Sigmoid colon (tissue), 7 donors: ENCODE measurements at places on chromosomes 2 and 18. TPM values are rescaled to one million over a fixed set of nuclear protein-coding genes. Genes with fewer than 3 reads are reported as not detected.

DNA sequence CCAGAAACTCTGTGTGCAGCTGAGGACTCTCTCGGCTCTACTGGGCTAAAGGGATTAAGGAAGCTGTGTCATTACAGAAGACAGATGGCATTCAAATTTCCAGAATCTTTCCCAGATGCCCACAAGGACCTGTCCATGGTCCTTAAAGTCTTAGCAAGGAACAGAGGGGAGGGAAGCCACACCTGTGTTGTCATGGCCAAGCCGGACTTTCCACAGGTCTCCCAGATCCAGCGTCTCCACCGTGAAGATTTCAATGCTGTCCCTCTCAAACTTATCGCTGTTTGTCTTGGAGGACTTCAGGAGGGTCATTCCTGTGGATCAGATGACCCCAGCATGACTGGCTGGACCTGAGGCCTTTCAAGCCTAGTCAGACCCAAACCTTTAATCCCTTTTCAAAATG is 114.5 kb downstream of the LOXHD1 start:
- H3K4me3 ChIP-seq: no peak overlapping the region
- no peak for DNase-seq
- H3K27me3 ChIP-seq: no peaks in the 10 kb centered on the region
- H3K27ac ChIP-seq: no peak overlapping the region

- no peaks in the 10 kb centered on the region for H3K27me3 ChIP-seq
- DNase-seq: no peak
- no peak overlapping the region for H3K4me3 ChIP-seq
- H3K36me3 ChIP-seq: no peaks in the 10 kb centered on the region
- H3K27ac ChIP-seq: no peak overlapping the region
Observed at GRCh38 chr18:6885992-6886796, 156.7 kb downstream of the ARHGAP28 start.

DNA sequence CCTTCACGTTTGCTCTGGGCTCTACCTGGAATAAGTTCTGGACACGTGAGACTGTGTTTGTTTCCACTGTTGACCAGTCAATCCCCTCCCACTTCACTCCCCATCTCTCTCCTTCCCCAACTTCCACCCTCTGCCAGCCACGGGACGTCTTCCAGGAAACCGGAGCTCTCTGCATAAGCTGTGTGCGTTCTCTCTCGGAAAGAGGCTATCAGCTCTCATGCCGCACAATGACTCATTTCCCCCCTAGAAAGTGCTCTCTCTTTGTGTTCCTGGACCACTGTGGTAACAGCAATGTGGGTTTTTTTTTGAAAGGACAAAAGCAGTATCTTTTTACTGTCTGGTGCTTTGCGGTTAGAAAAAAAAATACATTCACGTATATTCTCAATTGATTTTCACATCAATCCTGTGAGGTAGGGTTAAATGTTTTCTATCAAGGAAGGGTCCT is 10.2 kb downstream of the PROKR1 start:
- H3K27ac ChIP-seq: no peak overlapping the region
- no peak overlapping the region for H3K4me3 ChIP-seq

The LRP1B gene
- 3.2 TPM for total RNA-seq

The SERPINB4 gene
- total RNA-seq: not detected

The CNGA3 gene
- total RNA-seq: 3.6 TPM

The DYNAP gene
- total RNA-seq: not detected

GRCh38 chr2:74658516-74658915 is 4.5 kb downstream of the SEMA4F start:
- H3K4me1 ChIP-seq: peaks cover 13% of the 10 kb centered on the region
- H3K4me3 ChIP-seq: no peak overlapping the region
- no peaks in the 10 kb centered on the region for H3K36me3 ChIP-seq
- no peak overlapping the region for H3K27ac ChIP-seq

The PPM1G gene
- total RNA-seq: 45.3 TPM

DNA sequence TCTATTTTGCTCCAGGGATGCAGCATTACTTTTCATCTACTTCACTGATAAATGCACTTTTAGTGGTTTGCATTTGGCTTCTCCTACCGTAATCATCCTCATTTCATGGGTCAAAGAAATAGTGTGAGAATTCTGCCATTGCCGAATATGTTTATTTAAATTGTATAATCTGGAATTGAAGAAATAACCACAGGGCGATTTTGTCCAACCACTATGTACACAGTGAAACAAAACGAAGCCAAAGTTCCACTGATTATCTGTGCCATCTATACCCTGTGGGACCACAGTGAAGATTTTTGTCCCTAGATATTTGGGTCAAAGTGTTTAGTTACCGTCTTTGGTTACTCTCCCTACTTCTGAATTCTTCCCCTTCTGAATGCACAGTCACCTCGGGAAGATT is 888.6 kb upstream of the NRXN1 start:
- no peak for DNase-seq
- H3K4me1 ChIP-seq: no peaks in the 10 kb centered on the region
- no peaks in the 10 kb centered on the region for H3K36me3 ChIP-seq
- no peak overlapping the region for H3K27ac ChIP-seq
- H3K27me3 ChIP-seq: no peaks in the 10 kb centered on the region

GRCh38 chr18:48945953-48946217 is 4.9 kb downstream of the SMAD7 start:
- H3K36me3 ChIP-seq: no peaks in the 10 kb centered on the region
- H3K4me3 ChIP-seq: no peak overlapping the region
- H3K4me1 ChIP-seq: no peaks in the 10 kb centered on the region
- H3K27ac ChIP-seq: peak overlapping the region; percentile 93

DNA sequence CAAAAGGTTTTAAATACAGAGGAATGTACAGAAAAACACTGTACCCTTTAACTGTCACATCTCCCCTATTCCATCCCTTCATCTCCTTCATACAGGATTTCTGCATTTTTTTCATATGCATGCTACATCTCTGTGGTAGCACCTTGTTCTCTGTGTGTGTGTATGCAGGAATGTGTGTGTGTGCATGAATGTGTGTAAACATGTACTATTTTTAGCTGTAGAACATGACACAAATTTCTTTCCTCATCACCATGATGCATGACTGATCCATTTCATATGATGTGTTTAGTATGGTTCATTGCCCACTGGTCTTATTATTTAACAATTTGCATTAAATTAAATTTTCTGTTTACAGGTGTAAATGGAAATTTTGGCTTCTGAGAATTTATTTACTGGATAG is 21.5 kb upstream of the ZEB2 start:
- H3K4me1 ChIP-seq: no peaks in the 10 kb centered on the region
- H3K4me3 ChIP-seq: no peak overlapping the region
- H3K27ac ChIP-seq: no peak overlapping the region
- H3K36me3 ChIP-seq: no peaks in the 10 kb centered on the region
- no peaks in the 10 kb centered on the region for H3K27me3 ChIP-seq

- H3K4me3 ChIP-seq: no peak overlapping the region
- no peaks in the 10 kb centered on the region for H3K4me1 ChIP-seq
- DNase-seq: no peak
- no peaks in the 10 kb centered on the region for H3K27me3 ChIP-seq
- no peak overlapping the region for H3K27ac ChIP-seq
Observed at GRCh38 chr2:197054437-197054836, 127.9 kb upstream of the PGAP1 start.

- no peaks in the 10 kb centered on the region for H3K36me3 ChIP-seq
- no peak overlapping the region for H3K4me3 ChIP-seq
- no peak overlapping the region for H3K27ac ChIP-seq
- DNase-seq: no peak
Observed at GRCh38 chr2:15955232-15955988, 15.1 kb downstream of the MYCN start.

The PSMA8 gene
- total RNA-seq: not detected

The STK36 gene
- 79.5 TPM for total RNA-seq

DNA sequence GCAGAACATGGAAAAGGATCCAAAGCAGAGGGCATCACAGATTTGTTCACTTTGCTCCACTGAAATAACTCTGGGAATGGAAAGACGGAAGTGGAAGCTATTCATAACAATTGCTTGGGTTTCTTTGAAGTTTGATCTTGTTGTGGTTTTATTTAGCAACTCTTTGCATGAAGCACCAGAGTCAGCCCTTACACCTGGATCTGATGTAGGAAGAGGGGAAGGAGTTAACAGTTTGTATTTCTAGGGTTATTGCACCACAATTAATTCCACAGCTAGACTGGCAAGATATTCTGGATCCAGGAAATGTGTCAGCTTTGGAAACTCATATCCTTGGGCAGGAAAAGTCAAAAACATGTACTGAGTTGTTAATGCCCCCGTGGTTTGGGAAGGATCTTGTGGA is 1143.4 kb downstream of the CNTNAP5 start:
- no peaks in the 10 kb centered on the region for H3K27me3 ChIP-seq
- H3K4me1 ChIP-seq: no peaks in the 10 kb centered on the region
- H3K4me3 ChIP-seq: no peak overlapping the region
- no peaks in the 10 kb centered on the region for H3K36me3 ChIP-seq
- H3K27ac ChIP-seq: no peak overlapping the region
- no peak for DNase-seq

DNA sequence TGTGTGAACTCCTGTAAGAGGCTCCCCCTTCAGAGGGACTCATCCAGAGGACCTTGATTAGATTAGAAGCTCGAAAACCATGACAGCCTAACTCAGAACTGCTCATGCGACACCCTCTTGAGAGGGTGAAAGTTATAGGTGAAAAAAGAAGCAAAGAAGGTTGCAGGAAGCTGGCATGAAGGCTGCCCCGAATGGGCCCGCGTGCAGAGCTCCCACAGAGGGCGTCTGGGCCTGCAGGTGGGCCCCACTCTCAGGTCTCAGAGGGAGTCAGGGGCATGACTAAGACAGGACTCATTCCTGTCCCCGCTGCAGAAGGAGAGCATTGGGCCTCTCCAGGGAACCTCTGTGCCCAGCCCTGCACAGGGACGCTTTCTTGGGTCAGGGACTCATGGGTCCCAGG is 235.4 kb downstream of the EIPR1 start:
- DNase-seq: no peak
- H3K27me3 ChIP-seq: no peaks in the 10 kb centered on the region
- H3K4me3 ChIP-seq: no peak overlapping the region

DNA sequence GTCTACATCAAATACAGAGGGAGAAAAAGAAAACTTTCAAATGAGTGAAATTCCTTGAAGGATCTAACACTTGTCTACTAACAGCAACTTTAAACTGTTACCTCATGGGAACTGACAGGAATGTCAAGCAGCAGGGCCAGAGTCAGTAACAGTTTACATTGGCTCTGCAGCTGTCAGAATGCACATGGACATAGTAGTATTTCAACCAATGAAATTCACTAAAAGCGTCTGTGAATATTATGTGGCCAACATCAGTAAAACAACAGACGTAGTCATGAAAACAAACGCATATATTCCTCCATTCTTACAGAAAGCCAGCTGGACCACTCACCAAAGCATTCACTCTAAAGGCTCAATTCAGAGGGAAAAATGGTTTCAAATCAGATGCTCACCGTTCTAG is 79.3 kb upstream of the RNU4ATAC start:
- H3K4me3 ChIP-seq: no peak overlapping the region
- no peak overlapping the region for H3K27ac ChIP-seq
- H3K36me3 ChIP-seq: peaks cover 30% of the 10 kb centered on the region
- no peak for DNase-seq

The RAB6C gene
- 0.36 TPM for total RNA-seq

The MYO3B gene
- not detected for total RNA-seq

DNA sequence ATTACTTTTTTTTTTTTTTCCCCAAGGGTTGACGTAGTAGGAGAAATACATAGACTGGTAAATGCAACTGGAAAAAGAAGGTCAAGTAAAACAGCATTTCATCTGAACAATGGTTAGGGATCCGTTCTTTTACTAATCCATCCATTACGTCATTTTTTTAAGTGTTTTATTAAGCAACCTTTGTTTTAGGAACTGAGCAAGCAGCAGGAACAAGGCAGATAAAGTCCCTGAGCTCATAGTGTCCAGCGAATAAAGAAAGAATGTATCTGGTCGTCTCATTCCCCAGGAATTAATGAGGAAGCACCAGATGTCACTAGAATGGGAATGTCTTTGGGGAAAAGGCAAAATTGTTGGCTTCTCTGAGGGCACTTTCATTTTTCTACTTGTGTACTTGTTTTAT is 842.4 kb downstream of the TDRD15 start:
- no peaks in the 10 kb centered on the region for H3K36me3 ChIP-seq
- H3K4me3 ChIP-seq: no peak overlapping the region
- no peak for DNase-seq
- H3K27me3 ChIP-seq: no peaks in the 10 kb centered on the region
